ENCODE measurements at places on chromosomes 13 and 19.

- DNase-seq = no peak
These were observed 3.1 kb upstream of the SPIB start for GRCh38 chr19:50415661-50416033.

- no peak for DNase-seq
These were observed 845.8 kb upstream of the SLITRK5 start for GRCh38 chr13:86825410-86825809.

- DNase-seq = no peak
These were observed 7.0 kb upstream of the SPACA6 start for GRCh38 chr19:51686171-51686570.

DNA sequence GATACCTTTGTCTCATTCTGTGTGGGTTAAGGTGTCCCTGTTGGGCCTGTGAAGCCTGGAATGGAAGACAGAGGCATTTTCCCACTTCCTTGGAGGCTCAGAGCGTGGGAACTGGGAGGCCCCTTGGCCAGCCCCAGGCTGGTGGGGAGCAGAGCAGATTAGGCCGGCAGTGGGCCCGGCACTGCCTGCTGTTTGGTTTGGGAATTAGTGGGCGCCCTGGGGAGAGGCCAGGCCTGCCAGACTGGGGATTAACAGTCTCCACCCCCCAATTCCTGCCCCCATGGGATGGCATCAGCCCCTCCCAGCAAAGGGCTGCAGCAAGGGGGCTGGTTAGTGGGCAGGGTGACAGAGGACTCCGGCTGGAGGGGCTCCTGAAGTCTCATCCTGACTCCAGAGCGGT is 3.1 kb upstream of the BEST2 start:
- no peak for DNase-seq

GRCh38 chr13:21742096-21742495 is 71.2 kb downstream of the FGF9 start:
- DNase-seq = no peak

DNA sequence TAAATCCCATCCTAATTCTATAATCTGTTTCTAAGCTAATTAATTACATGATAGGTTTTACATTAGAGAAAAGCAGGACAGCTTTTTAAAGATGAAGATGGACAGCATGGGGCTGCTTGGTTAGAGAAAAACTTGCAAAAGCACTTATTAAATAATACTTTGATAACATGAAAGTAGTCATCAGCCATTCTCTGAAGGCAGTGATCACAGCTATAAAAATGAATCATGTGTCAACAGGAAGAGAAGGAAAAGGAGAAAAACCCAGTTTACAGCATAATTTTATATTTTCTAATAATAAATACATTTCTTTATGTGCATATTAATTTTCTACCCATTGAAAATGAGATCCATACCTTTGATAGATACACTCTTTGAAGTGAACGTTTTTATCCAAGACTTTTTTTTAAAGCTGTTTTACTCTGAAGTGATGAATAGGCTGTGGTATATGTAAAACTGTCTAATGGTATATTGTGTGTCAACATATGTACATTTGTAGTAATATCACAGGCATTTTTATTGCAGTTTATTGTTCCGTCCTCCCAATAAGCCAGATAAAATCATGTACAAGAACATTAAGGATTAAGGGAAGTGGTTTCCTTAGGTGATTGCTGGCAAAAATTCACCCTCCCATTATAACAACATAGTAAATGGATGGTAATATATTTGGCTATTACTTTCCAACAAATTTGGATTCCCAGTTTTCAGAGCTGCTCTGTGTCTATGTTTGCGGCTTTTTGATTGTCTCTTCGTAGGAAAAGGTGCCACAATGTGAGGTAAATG is 1.3 kb upstream of the KLF5 start:
- no peak for DNase-seq

GRCh38 chr19:10037809-10038208 is 24.5 kb downstream of the RDH8 start:
- no peak for DNase-seq
